ENCODE measurements at places on chromosomes 16 and 17.

- DNase-seq, result no peak
These were observed 10.0 kb downstream of the TNFAIP1 start for GRCh38 chr17:28345419-28346198.

DNA sequence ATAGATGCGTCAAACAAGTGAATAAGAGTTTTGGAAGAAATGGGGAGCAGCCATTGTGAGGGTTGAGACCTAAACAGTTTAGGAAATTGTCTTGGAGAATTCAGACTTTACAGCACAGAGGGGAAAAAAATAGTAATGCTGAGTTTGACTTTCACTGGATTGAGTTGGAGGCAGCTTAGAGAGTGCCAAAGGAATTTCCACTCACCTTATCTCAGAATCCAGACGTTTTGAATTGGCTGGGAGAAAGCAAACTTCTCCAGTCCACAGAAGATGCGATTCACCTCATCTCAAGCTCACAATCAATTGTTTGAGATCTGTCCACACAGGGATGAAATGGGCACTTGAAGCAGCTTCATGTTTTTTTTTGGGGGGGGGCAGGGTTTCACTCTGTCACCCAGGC, 663.5 kb upstream of the SALL1 start:
- DNase-seq, result no peak

DNA sequence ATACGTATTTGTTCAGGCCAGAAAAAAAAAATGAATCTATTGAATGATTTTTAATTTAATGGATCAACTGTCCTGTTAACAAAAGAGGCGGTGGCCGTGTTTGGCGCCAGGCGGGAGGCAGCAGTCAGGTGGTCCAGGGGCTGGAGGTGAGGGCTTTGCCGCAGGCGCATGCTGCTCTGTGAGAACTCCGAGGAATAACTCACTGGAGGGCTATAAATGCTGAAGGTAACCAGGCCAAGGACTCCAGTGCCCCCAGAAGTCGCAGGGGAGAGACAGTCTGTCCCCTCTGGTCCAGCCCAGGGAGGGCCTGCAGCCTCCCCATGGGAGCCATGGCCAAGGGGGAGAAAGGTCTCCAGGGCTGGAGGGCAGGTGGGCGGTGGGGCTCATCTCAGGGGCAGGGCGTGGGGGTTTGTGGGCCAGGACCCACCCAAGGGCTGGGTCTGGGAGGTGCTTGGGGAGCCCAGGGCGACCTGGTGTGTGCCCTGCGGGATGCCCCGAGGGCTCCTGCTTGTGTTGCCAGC, 7.1 kb upstream of the BAHCC1 start:
- no peak for DNase-seq

- DNase-seq, result no peak
These were observed 75.0 kb downstream of the GPRC5B start for GRCh38 chr16:19809693-19810092.

DNA sequence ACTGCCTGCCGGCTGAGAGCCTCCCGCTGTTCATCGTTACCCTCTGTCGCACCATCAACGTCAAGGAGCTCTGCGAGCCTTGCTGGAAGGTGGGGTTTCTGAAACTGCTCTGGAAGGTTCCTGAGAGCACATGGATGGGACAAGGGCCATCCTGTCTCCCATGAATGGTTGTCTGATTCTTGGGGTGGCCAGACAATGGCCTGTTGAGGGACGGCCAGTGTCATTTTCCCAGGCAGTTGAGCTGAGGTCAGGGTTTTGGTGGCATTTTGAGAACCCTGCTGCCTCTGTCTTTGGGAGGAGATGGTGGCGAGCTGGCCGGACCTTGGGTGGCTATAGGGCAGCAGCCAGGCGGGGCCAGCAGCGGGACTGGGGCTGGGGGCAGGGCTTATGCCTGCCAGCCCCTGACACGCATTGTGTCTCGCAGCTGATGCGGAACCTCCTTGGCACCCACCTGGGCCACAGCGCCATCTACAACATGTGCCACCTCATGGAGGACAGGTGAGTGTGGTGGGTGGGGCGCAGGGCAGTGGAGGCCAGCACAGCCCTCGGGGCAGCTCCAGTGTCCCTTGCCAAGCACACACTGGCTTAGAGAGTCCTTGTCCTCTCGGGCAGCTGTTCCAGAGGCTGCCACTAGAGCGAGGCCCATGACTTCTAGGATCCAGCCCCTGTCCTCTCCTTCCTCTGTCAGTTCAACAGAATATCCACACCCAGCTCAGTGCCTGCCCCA, 9.1 kb downstream of the TSC2 start:
- DNase-seq, result no peak

DNA sequence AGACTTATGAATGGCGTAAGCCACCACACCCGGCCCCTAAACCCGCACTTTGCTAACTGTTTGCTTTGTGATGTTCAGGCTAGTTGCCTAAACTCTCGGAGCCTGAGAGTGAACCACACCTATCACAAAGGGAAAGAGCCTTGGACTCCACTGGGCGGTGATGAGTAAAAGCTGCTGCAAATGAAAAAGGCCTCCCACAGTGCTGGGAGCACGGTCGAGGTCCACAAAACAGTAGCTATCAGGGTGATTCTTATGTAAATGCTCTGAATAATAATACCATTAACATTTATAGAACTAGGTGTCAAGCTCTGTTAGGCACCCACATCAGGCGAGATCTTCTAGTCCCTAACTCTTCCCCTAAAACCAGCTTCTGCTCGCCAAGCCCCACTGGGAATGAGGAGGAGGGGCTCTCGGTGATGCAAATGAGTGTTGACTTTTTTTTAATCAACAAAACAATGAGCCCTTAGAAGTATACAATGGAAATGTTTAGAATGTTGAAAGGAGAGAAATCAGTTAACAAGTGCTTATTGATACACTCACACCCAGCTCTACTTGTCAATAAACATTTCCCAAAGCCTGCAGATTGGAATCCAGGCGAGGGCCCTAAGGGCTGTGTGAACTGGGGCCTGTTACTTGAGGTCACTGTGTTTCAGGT, 19.8 kb downstream of the FBRS start:
- DNase-seq, result no peak

Measured in activated naive CD4-positive, alpha-beta T cell treated with anti-CD3 and anti-CD28 coated beads, Interleukin-2, amount 50 U/mL, for 16 hours (primary cell).